Esophagus squamous epithelium (tissue), 5 donors: ENCODE measurements at places on chromosomes 3 and 15.

GRCh38 chr15:59148153-59148833 lies 43.3 kb downstream of the CCNB2 start:
- peaks cover 6% of the 10 kb centered on the region for H3K36me3 ChIP-seq
- H3K4me3 ChIP-seq: no peak overlapping the region
- no peaks in the 10 kb centered on the region for H3K4me1 ChIP-seq
- no peaks in the 10 kb centered on the region for H3K27me3 ChIP-seq
- no peak for DNase-seq
- no peak overlapping the region for H3K27ac ChIP-seq

GRCh38 chr15:48553559-48553958 lies 92.0 kb downstream of the FBN1 start:
- DNase-seq: no peak
- no peaks in the 10 kb centered on the region for H3K36me3 ChIP-seq
- no peak overlapping the region for H3K4me3 ChIP-seq
- no peaks in the 10 kb centered on the region for H3K4me1 ChIP-seq

DNA sequence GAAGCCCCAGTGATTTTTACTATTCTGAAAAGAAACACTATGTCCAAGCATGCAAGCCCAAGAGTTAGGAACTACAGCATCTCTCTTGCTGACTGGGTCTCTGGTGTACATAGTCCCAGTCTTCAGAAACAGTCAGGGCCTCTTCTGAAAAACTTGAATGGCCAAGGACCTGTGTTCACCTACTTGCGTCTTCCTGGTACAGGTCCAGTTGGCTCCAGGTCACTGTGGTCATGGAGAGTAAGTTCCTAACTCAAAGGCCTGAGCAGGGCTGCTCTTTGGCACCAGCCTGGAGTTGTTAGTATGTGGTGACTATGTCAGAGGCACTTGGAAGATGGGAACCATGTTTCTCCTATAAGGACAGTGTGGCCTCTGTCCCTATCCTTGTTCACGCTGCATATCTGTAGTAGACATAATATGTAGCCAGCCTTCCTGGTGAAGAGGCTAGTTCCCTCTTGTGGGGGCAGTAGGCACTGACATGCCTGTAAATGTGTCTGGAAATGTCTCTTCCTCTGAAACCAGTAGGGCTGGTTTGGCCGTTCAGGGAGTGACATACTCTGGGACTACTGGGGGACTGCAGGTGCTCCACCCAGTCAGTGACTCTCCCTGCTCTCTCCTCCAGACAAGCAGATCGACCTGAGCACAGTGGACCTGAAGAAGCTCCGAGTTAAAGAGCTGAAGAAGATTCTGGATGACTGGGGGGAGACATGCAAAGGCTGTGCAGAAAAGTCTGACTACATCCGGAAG lies 2.6 kb upstream of the RBM15B start:
- H3K36me3 ChIP-seq: peaks cover 6% of the 10 kb centered on the region
- DNase-seq: no peak
- H3K4me1 ChIP-seq: peaks cover 73% of the 10 kb centered on the region
- no peaks in the 10 kb centered on the region for H3K27me3 ChIP-seq
- peak overlapping the region; percentile 92 for H3K27ac ChIP-seq

- peaks cover 43% of the 10 kb centered on the region for H3K27me3 ChIP-seq
- H3K27ac ChIP-seq: peak overlapping the region; percentile 81
- H3K36me3 ChIP-seq: no peaks in the 10 kb centered on the region
- no peak overlapping the region for H3K4me3 ChIP-seq
These were observed 3.9 kb upstream of the BNC1 start for GRCh38 chr15:83288381-83288801.

DNA sequence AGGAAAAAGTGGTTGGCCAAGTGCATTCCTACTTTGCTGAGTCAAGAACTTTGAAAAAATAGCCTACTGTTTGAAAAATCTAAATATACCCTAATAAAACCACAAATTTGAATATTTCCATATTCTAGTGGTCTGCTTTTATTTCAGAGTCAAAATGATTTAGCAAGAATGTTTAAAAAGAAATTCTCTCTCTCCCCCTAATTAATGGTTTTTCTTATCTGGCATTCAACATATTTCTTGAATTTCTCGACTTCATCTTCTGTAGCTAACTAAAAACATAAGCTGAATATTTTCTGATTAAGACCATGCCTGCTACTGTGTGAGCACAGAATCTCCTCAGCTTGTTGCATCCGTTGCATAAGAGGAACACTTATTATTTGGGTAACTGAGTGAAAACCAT lies 563.5 kb upstream of the TBL1XR1 start:
- H3K27me3 ChIP-seq: no peaks in the 10 kb centered on the region
- no peak overlapping the region for H3K4me3 ChIP-seq
- H3K27ac ChIP-seq: no peak overlapping the region
- H3K4me1 ChIP-seq: no peaks in the 10 kb centered on the region
- DNase-seq: no peak

DNA sequence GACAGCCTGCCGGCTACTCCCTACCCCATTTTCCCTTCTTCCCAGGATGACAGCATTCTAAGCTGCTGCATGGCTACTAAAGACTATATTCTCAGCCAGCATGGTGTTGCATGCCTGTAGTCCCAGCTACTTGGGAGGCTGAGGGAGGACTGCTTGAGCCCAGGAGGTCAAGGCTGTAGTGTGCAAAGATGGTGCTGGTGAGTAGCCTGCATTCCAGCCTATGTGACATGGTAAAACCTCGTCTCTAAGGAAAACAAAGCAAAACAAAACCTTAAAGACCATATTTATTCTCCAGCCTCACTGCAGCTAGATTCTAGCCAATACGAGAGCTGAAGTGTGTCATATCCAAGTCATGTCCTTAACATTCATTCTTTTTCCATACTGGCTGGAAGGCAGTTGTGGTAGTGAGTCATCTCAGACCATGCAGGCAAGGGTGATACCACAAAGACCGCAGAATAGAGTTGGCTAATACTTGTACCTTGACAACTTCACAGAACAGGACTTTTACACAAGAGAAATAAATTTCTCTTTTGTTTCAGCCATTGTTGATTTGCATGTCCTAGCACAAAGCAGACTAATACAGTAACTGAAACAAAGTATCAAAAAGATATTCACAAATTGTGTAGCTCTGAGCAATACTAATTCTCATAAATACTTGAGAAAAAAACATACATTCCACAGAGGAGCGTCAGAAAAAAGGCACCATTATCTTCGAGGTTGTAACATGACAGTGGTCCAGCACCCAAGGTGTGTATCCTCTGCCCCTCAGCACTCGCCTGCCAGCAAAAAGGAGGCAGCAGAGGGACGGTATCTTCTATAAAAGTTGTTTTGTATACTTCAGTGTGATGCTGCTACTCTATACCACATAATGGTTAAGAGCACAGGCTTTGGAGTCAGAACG lies 14.8 kb downstream of the PBRM1 start:
- H3K27ac ChIP-seq: peak overlapping the region; percentile 33
- H3K27me3 ChIP-seq: no peaks in the 10 kb centered on the region
- peaks cover 86% of the 10 kb centered on the region for H3K36me3 ChIP-seq
- no peak for DNase-seq
- peaks cover 20% of the 10 kb centered on the region for H3K4me1 ChIP-seq

- H3K36me3 ChIP-seq: no peaks in the 10 kb centered on the region
- no peaks in the 10 kb centered on the region for H3K27me3 ChIP-seq
- peaks cover 10% of the 10 kb centered on the region for H3K4me1 ChIP-seq
- no peak overlapping the region for H3K4me3 ChIP-seq
- no peak overlapping the region for H3K27ac ChIP-seq
- DNase-seq: no peak
These were observed 97.4 kb upstream of the PLXND1 start for GRCh38 chr3:129703913-129704312.

GRCh38 chr15:39242345-39242744 lies 338.5 kb upstream of the THBS1 start:
- H3K4me1 ChIP-seq: no peaks in the 10 kb centered on the region
- no peaks in the 10 kb centered on the region for H3K36me3 ChIP-seq
- DNase-seq: no peak
- H3K27me3 ChIP-seq: no peaks in the 10 kb centered on the region
- H3K27ac ChIP-seq: no peak overlapping the region

DNA sequence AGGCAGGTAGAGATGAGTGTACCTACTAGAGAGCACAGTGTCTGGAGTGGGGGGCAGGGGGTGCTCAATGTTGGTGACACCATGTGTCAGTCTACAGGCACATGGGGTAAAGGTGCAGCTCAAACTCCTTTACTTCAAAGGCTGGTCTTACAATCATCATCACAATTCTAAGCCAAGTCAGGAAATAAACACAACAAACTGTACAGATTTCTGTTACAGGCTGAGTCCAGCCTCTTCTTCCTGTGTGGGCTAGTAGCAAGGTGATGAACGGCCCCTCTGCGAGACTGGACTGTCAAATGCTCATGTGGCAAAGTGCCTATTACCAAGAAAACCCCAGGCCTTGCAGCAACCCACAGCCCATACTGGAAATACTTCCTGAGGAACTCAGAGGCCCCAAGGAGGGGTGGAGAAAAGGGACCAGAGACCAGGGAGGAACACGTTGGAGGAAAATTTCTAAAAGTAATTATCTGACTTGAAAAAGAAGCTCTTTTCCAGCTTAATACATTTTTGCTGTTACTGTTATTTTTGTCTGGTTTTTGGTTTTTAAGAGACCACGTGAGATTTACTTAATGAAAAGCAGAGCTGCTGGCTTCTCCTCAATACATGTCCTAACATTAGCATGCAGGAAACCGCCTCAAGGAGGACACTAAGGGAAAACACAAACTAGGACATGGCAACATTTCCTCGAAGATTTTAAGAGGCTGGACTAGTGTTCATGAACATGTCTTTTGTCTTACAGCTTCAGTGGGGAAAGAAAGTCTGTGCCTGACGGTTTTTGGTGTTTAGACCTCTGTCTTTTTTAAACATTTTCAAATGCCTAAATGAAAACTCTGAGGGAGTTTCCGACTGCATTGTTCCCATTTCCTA lies 29.5 kb downstream of the TBC1D2B start:
- peak overlapping the region; percentile 80 for H3K27ac ChIP-seq
- peaks cover 63% of the 10 kb centered on the region for H3K4me1 ChIP-seq
- H3K27me3 ChIP-seq: no peaks in the 10 kb centered on the region
- DNase-seq: no peak

- no peaks in the 10 kb centered on the region for H3K4me1 ChIP-seq
- H3K4me3 ChIP-seq: no peak overlapping the region
- H3K27ac ChIP-seq: no peak overlapping the region
- no peak for DNase-seq
These were observed 28.6 kb downstream of the NEK10 start for GRCh38 chr3:27340534-27340933.

DNA sequence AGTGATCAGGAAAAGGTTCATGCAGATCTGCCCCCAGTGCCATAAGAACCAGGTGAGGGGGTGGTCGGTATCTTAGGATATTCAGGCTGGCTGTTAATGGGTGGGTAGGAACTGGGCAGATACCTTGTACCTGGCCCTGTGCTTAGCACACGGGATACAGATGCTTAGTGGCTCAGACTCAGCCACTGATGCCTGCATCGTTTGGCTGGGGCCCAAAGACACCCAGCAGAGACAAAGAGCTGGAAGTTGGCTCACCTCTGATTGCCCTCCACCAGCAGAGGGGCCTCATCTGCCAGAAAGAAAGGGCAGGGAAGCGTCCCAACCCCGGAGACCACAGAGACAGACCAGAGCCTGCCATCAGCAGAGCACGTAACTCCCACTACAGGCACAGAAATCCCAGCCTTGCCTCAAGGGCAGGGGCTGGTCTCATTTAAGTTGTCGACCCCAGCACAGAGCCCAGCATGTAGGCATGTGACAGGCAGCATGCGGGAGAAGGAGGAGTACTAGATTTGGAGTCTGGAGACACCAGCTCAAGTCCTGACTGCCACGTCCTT lies 64.1 kb upstream of the SLC6A1 start:
- H3K36me3 ChIP-seq: no peaks in the 10 kb centered on the region
- peaks cover 30% of the 10 kb centered on the region for H3K4me1 ChIP-seq
- H3K4me3 ChIP-seq: no peak overlapping the region
- no peak for DNase-seq
- H3K27ac ChIP-seq: peak overlapping the region; percentile 87

- no peak for DNase-seq
- no peaks in the 10 kb centered on the region for H3K36me3 ChIP-seq
- H3K4me1 ChIP-seq: no peaks in the 10 kb centered on the region
- no peak overlapping the region for H3K27ac ChIP-seq
These were observed 366.1 kb upstream of the ZNF385D start for GRCh38 chr3:22117091-22117490.

DNA sequence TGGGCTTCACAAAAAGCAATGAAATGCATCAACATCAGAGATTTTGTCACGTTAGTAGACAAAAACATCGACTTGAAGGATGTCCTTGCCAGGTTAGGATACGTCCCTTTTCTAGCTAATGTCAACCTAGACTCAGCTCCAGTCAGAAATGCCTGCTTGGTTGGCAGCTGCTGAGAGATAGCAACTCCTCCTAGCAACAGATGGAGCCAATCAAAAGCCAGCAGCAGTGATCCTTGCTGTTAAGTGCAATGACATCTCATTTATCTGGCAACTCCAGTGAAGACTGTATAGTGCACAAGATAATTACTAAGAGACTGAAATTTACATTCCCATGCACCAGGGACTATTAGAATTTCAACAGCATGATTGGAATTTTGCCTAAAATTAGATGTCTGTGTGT lies 424.1 kb downstream of the FGF12 start:
- DNase-seq: no peak
- H3K4me1 ChIP-seq: no peaks in the 10 kb centered on the region
- H3K4me3 ChIP-seq: no peak overlapping the region
- no peaks in the 10 kb centered on the region for H3K27me3 ChIP-seq

DNA sequence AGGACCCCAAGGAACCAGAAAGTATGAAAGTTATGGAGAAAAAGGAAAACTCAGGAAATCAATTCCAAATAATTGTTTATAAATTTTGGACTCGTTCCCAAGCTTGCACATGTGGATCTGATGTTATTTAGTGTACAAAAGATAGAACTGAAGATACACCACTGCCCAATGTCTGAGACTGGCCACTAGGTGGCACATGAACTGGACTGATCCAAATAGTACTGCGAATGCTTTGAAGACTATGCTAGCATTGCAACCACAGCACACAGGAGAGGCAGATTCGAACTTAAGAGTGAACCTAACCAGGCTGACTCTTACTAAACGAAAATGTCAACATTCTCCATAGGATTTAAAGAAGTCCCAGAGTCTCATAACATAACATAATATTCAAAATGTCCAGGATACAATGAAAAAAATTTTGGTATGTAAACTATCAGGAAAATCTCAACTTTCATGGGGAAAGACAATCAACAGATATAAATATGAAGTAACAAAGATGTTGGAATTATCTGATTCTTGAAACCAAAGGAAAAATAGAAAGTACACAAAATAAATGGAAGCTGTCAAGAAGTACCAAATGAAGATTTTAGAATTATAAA lies 596.7 kb downstream of the FGF12 start:
- no peak overlapping the region for H3K27ac ChIP-seq
- H3K36me3 ChIP-seq: no peaks in the 10 kb centered on the region
- no peak overlapping the region for H3K4me3 ChIP-seq
- no peak for DNase-seq
- no peaks in the 10 kb centered on the region for H3K27me3 ChIP-seq

DNA sequence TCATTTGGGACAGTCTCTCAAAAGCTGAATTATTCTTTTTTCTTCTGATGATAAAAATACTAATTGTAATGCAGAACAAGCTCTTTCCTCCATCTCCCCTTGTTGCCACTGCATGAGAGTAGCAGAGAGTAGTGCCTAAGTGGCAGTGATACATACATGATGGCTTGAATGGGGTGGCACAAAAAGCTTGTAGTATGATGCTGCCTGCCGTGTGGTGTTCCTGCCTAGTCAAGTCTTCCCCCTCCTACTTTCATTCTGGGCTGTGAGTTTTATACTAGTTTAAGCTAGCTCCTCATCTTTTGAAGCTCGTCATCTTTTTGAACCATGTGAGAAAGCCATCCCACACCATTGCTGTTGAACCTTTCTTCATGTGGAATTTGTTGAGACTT lies 230.5 kb downstream of the NFKBIZ start:
- DNase-seq: no peak
- H3K27me3 ChIP-seq: no peaks in the 10 kb centered on the region
- H3K4me1 ChIP-seq: peaks cover 6% of the 10 kb centered on the region
- H3K36me3 ChIP-seq: no peaks in the 10 kb centered on the region
